ENCODE measurements at places on chromosomes 12 and 14.

- DNase-seq: no peak
These were observed 105.5 kb upstream of the CCND2 start for GRCh38 chr12:4168036-4168435.

DNA sequence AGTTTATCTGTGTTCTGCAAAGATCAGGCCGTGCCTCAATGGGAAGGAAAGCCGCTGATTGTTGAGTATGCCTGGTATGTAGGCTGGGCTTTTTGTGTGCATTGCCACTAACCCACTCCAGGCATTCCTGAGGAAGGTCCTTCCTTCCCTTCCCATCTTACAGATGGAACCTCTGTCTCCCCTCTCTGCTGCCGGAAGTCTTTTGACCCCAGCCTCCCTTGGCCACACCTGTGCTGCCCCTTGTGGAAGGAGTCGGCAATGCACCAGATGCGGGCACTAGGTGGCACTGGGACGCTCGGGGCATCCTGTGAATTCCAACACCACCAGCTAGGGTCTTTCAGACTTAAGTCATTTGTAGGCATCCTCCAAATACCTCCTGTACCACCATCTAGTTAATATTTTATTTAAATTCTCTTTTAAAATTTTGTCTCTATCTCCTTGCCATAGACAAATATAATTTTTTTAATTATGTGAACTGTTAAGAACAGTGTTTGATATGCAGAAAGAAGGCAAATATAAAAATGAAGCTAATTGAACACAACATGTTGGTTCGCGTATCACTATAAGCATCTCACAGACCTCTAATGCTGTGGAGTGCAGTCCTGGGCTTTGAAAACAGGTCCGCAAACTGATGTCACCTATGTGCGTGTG lies 99.6 kb downstream of the RIN3 start:
- DNase-seq: no peak

- DNase-seq: no peak
These were observed 353.7 kb downstream of the APAF1 start for GRCh38 chr12:98998697-98999299.

- DNase-seq: peak; percentile 76
These were observed 37.5 kb downstream of the CCNK start for GRCh38 chr14:99518441-99519346.

- DNase-seq: no peak
These were observed 1.2 kb upstream of the DDN start for GRCh38 chr12:49000346-49000745.
